ENCODE measurements at places on chromosomes 1 and 21.

DNA sequence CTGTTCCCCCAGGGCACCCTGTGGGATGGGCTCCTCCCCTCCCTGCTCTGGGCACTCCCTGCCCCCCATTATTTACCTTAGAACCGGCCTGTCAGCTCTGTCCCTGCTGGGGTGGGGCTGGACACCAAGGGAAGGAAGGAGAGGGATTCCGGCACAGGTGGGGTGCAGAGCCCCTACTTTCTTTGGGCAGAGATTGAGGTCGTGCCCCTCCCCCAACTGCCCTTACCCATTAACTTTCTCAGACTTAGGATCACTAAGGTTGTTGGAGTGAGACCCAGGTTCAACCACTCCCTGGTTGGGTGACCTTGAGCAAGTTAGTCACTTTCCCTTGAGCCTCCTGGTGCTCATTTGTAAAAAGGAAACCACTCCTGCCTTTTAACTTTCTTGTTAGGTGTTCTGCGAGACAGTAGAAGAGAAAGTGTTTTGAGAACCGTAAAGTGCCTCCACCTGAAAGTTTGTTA, 57.0 kb upstream of the SYNC start:
- no peak for DNase-seq

DNA sequence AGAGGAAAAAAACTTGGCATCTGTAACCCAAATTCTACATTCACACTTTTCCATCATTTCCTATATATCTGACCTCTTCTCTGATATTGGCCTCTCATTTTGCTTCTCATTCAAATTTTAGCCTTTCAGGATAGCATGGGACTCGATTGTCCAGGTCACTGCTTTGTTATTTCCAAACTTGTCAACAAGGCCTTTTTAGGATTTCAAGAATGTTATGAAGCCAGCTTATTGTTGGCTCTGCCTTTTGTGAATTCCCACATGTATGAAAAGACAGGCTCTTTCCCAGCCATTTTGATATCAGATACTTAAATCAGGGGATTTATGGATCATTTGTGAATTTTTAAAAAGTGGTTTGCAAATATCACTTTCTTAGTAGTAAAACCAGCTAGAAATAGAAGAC, 663.5 kb downstream of the NCAM2 start:
- no peak for DNase-seq

DNA sequence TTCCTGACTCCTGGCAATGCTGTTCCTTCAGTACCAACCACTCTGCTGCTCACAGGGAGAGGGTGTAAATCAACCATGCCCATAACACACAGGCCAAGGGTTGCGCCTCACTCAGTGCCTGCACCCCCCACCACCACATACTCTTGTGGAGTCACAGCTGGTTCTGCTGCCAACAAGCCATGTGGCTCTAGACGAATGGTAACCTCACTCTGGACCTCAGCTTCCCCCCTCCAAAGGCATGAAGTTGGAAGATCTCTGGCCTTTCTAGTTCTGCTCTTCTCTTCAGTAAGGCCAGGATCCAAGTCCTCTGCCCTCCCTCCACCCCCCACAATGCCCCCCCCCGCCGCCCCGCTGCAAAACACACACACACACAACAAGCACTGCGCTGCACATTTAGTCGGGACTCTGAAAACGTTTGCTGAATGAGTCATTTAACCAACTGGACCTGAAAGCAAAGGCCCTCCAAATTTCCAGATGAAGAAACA, 1.7 kb upstream of the GLIS1 start:
- DNase-seq: no peak

DNA sequence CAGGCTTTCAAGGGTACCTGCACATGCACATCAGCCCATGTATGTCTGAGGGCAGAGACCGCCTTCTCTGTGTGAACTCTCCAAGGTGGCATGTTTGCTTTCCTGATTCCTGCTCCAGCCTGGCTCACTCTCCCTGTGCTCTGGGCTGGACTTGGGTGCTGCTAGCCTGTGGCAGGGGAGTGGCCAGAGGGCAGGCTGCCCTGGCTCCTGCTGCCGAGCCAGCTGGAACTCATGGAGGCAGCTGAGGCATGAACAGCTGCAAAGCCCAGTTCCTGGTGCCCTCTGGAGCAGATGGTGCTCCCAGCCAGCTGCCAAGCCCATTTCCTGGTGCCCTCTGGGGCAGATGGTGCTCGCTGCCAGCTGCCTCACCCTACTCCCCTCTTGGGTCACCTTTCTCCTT, 7.6 kb downstream of the UBL4B start:
- DNase-seq: no peak

- no peak for DNase-seq
Observed at GRCh38 chr1:48552420-48552819, 80.4 kb upstream of the SPATA6 start.

DNA sequence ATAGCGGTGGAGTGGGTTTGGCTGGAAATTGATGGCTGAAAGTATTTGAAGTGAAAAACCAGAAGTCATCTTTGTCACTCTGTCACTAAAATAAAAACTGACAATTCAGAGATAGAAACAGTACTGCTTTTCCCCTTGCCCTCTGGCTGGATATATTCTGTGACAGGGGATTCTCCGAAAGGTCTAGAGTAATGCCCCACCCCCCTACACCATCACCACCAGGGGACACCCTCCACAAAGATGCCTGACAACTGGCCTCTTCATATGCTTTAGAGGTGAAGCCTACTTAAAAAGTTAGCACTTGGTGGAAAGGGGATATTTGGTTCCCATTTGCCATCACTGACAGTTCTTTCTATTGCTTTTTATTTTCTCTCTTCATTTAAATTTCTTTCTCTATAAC, 73.5 kb downstream of the SGIP1 start:
- no peak for DNase-seq

GRCh38 chr1:116538544-116538943, 32.3 kb downstream of the CD58 start:
- peak; percentile 39 for DNase-seq

DNA sequence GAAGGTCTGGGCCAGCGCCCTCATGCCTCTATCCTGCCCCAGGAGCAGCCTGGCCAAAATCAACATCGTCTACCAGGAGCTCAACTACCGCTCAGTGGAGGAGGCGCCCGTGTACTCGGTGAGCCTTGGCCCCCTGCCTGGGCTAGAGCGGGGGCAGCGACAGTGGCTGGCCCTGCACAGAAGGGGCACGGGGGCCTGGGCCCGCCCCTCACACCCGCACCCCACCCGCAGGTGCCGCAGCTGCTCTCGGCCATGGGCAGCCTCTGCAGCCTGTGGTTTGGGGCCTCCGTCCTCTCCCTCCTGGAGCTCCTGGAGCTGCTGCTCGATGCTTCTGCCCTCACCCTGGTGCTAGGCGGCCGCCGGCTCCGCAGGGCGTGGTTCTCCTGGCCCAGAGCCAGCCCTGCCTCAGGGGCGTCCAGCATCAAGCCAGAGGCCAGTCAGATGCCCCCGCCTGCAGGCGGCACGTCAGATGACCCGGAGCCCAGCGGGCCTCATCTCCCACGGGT, 10.8 kb downstream of the SCNN1D start:
- no peak for DNase-seq

- no peak for DNase-seq
Observed at GRCh38 chr1:34511802-34512201, 243.0 kb upstream of the GJB5 start.

DNA sequence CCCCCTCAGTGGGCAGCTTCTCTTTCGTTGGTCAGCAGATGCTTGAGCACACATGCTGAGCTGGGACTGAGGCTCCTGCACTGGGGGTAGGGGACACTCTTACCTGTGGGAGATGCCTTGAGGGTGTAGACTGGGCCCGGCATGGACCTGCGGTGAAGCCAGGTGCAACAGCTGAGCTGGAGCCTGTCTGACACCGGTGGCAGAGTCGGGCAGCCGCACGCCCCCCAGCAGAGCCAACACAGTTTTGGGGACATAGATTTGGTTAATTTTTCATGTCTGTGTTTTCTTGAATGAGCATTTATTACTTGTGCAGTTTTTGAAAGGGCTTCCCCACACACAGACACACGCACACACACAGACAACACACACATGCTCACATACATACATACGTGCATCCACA, 5.9 kb upstream of the HES5 start:
- DNase-seq: no peak

DNA sequence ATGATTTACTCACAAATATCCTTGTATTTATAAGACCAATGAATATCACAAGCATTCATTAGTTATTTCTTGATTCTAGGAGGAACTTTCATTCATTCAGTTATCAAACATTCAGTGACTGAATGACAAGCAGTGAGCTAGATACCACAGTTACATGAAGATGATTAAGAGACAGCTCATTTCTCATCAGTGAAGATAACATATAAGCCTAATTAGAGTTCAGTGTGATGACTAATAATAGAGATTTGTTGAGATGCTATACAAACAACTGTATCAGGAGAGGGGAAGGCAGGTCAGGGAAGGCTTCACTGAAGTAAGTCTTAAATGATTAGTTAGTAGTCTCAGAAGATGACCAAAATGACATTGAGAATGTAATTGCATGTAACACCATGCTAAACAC, 14.6 kb upstream of the C1orf105 start:
- DNase-seq: no peak

- DNase-seq: no peak
Observed at GRCh38 chr1:160243767-160244166, 18.6 kb downstream of the DCAF8 start.

GRCh38 chr1:177977141-177977540, 7.3 kb upstream of the SEC16B start:
- DNase-seq: no peak

- no peak for DNase-seq
Observed at GRCh38 chr1:54812801-54813484, 11.8 kb upstream of the TTC22 start.

GRCh38 chr1:55476445-55477015, 261.4 kb upstream of the USP24 start:
- no peak for DNase-seq

GRCh38 chr1:7236844-7237515, 451.7 kb downstream of the CAMTA1 start:
- DNase-seq: no peak

- no peak for DNase-seq
Observed at GRCh38 chr1:87314091-87314490, 14.6 kb upstream of the LMO4 start.

DNA sequence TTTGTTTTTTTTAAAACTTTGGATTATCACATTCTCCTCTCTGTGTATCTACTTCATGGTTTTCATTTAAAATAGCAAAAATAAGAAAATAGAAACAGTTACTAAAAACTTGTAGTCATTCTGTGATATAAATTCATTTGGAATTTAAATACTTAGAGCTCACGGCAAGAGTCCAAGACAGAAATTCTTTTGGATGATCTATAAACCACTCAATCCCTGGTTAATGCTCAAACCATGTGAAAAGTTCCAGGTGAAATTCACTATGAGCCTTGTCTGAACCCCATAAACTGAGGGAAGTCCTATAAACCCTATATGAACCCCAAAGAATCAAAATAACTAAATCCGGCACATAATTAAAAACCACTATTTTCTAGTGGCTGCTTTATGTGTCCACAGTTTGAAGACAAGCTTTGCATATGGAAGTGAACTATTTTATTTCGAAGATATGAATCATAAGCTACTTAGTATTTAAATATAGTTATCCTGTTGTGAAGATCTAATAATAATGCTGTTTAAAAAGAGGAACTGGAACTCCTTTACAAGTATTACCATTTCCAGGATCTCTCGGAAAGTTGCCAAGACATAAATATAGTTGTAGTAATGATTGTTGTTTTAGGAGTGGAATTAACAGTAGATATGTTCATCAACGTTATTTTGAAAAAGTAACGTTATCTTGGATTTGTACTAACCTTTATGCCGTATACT, 163.5 kb downstream of the NFIA start:
- no peak for DNase-seq

DNA sequence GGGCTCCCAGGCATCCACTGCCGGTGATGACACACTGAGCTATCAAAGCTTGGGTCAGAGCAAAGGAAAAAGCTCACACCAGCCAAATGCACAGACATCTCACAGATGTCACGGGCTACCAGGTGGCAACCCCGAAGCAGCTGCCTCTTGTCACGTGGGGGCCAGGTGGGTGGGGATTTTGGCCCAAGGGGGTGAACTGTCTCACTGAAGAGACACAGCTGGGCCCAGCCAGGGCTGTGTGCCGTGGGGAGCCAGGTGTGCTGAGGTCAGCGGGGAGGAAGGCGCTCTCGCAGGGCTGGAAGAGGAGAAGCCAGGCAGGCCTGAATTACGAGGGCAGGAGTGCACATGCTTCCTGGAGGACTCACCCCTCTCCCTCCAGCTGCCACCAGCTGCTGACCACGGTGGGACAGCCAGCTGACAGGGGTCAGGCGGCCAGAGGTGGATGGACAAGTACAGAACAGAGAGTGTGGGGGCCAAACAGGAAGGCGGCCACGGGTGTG, 32.4 kb downstream of the KCNN3 start:
- DNase-seq: no peak

DNA sequence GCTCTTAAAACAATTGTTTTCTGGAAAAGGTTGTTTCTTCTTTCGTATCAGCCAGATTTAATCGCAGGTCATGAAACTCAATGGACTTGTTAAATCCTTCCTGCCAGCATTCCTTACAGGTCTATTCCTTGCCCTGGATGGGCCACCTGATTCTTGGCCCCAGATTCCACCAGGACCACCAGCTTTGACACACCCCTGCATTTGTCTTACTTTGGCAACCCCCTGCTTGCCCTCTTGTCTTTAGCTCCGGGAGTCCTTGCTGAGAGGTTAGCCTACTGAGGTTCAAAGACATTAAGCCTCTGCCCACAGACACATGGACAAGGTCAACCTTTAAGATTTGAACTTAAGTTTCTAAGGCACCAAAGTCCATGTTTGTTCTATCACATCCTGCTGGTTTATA, 27.1 kb upstream of the DAB1 start:
- DNase-seq: no peak

DNA sequence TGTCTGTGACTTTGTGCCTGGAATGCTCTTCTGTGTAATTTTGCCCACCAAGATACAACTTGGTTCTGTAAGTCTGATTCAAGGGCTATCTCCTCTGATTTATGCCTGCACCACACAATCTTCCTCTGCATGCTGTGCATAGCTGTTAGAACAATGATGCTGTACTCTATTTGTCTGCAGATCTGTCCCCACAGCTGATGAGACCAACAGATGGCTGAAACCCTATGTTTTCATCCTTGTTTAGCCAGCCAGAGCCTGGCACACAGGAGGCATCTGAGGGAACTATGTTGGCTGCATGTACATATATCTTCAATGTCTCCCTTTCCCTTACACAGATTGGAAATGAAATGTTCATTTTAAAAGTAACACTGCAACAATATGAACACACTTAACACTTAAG, 58.0 kb upstream of the ABCA4 start:
- DNase-seq: no peak

DNA sequence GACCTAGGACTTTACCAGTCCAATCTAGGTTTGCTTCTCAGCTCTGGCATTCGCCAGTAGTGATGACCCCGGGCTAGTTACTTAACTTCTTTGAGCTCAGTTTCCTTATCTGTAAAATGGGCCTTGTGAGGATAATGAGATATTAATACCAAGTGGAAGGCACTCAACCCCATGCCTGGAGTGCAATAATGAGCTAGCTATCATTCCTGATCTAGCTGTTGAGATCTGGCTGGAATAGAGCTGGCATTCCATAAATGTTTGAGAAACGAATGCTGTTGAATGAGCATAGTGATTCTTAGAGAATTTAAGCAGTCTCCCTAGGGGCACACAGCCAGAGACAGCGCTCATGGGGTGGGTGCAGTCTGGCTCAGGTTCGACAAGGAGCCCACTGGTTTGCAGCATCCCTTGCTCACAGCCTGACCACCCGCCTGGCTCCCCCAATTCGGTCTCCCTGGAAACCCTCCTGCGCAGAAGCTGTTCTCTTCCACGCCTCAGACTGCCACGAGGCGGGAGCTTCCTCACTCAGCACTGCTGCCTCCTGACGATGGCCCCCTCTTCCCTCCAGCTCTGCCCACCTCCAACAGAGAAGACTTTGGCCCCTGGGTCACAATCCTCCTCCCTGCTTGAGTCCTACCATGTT, 32.5 kb downstream of the DHCR24 start:
- no peak for DNase-seq
